Uterus (tissue), 4 donors: ENCODE measurements at places on chromosomes 12 and 14. TPM values are rescaled to one million over a fixed set of nuclear protein-coding genes. Genes with fewer than 3 reads are reported as not detected.

GRCh38 chr12:116453631-116454030 is 105.5 kb upstream of the MAP1LC3B2 start:
- DNase-seq: no peak

GRCh38 chr12:120292411-120292660 is 633 bp upstream of the RNU4-2 start:
- no peak for DNase-seq

GRCh38 chr12:128813392-128813791 is 10.4 kb downstream of the SLC15A4 start:
- no peak for DNase-seq

Gene RHOJ
- 19.4 TPM for total RNA-seq

Gene MORN3
- 1.9 TPM for total RNA-seq
